ENCODE measurements at places on chromosomes 2 and 18.

GRCh38 chr2:60490441-60490840 lies 63.0 kb downstream of the BCL11A start:
- DNase-seq = no peak

DNA sequence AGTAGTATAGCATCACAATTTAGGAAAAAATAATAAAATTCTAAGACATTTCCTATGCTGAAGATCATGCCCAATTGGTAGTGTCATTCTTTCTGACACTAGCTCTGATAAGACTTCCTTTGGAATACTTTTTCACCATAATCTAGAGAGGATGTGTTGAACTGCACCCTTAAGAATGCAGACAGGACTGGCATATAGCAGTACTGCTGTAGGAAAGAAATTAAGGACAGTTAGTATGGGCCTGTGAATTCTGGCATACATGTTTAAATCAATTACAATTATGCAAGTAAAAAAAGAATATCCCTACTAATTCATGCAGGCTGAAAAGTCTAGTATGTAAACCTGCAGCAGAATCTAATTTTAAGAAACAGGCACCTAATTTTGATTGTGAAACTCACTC lies 15.4 kb downstream of the SF3B1 start:
- DNase-seq = no peak

DNA sequence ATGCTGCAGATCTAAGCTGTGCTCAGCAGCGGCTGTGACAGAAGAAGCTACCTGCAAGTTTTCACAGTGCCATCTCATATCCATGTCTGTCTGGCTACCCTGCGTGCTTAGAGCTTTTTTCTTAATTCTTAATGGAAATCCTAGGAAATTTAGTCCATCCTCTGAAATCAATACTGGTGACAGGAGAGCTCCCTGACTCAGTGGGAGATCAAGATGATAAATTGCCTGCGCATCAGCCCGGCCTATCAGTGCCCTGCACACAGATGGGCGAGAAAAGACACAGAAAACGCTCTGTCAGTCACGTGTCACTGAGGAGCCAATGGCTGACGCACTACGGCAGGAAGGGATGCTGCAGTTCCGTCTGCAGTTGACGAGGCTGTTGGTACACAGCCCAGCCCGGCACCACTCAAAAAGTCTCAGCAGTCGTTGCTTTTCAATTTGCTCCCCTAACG lies 819.6 kb upstream of the FSHR start:
- DNase-seq = no peak

DNA sequence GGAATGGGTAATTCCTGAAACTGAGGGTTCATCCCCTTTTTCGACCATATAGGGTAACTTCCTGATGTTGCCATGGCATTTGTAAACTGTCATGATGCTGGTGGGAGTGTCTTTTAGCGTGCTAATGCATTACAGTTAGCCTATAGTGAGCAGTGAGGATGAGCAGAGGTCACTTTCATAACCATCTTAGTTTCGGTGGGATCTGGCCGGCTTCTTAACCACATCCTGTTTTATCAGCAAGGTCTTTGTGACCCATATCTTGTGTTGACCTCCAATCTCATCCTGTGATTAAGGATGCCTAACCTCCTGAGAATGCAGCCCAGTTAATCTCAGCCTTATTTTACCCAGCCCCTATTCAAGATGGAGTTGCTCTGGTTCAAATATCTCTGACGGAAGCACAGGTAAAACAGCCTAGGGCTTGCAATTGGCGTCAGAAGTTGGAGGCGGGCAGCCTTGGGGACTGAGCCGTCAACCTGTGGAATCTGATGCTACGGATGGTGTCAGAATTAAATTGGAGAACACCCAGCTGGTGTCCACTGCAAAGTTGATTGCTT lies 19.5 kb downstream of the RALBP1 start:
- no peak for DNase-seq

- DNase-seq = no peak
Observed at GRCh38 chr2:27194538-27195354, 17.1 kb upstream of the ATRAID start.

GRCh38 chr2:46537046-46537445 lies 57.7 kb downstream of the TMEM247 start:
- DNase-seq = no peak

- no peak for DNase-seq
Observed at GRCh38 chr2:2932692-2933305, 444.8 kb downstream of the EIPR1 start.

DNA sequence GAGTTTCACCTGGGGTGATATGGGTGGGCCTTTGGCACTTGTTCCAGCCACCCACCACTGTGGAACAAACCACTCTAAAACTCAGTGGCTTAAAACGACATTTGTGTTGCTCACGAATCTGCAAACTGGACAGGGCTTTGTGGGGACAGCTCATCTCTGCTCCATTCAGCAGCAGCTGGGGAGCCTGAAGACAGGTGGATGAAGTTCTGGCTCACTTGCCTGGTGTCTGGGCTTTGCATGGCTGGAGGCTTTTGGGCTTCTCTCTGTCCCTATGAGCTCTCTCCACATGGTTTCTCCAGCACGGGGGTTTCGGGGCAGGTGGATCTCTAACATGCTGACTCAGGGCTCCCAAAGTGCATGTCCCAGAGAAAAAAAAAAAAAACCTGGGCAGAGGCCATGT lies 93.0 kb upstream of the GLI2 start:
- DNase-seq = no peak
